ENCODE measurements at places on chromosomes 13 and 19.

- DNase-seq: no peak
These were observed 13.0 kb downstream of the TRIP10 start for GRCh38 chr19:6752256-6753177.

- no peak for DNase-seq
These were observed 73.7 kb upstream of the PCDH9 start for GRCh38 chr13:67303661-67304333.

GRCh38 chr19:41222240-41222639 is 3.2 kb downstream of the AXL start:
- DNase-seq: no peak

- DNase-seq: no peak
These were observed 118.9 kb downstream of the LIG4 start for GRCh38 chr13:108096301-108096915.

DNA sequence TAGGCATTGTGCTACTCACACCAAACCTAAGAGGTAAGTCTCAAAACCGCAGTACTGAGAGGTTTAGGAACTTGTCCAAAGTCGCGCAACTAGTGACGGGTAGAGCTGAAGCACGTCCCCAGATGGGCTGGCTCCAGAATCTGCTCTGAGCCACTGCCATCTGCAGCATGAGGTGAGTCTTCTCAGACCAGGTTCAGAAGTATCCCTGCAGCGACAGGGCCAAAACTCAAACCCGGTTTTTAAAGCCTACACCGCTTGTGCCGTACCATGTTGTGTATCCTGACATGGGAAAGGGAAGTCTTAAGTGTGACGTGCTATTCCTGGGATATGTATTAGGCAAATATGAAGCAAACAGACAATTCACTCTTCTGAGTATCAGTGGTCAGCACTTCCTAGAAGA is 45.1 kb downstream of the ATP7B start:
- DNase-seq: no peak

DNA sequence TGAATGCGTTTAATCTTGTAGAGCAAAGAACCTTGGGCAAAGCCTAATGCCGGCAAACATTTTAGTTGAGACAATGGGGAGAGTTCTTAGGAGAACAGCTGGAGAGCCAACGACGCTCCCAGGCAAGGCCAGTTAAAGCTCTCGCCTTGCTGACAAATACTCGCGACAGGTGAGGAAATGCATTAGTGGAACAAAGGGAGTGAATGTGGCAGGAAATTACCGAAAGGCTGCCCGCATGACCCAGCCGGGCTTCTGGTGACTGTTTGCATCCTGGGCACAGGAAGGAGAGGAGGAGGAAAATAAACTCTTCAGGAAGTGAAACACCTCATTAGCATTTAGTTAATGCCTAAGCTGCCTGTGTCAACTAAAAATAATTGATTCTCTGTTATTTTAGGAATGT is 74.6 kb downstream of the SHISA2 start:
- no peak for DNase-seq

DNA sequence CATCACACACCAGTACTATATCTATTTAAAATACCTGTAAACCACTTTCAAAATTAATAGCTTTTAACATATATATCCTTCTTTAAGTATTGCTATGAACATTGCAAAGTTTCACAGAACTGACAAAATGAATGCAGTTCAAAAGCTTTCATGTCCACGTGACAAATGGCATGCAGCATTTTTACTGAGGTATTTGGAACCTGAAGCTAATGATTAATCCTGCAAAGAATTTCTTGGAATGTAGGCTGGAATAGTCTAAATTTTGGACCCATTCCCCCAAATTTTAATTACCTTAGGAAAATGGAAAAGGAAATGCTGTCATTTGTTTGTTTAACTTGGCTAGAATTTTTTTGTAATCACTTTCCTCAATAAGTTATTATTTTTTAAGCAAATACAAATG is 423.8 kb upstream of the GPC6 start:
- DNase-seq: no peak

DNA sequence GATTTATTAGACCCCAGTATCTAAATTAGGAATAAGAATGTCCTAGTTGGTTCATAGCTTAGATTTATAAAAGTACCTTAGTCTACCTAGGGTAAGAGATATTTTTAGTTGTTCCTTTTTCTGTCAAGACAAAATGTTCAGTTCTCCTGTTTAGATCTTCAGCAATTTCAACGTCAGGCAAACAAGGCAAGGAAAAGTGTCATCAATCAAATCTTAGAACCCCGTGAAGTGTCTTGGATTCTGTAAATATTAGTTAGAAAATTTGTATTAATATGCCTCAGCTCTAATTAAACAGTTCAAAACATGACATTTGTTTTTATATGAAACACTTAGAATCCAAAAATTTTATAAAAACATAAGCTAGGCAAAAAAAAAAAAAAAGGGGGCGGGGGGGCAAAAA is 296.6 kb downstream of the PCDH9 start:
- no peak for DNase-seq

GRCh38 chr19:37691881-37692504 is 27.6 kb downstream of the ZNF607 start:
- peak; percentile 87 for DNase-seq

GRCh38 chr13:40445557-40445990 is 220.9 kb downstream of the FOXO1 start:
- no peak for DNase-seq

DNA sequence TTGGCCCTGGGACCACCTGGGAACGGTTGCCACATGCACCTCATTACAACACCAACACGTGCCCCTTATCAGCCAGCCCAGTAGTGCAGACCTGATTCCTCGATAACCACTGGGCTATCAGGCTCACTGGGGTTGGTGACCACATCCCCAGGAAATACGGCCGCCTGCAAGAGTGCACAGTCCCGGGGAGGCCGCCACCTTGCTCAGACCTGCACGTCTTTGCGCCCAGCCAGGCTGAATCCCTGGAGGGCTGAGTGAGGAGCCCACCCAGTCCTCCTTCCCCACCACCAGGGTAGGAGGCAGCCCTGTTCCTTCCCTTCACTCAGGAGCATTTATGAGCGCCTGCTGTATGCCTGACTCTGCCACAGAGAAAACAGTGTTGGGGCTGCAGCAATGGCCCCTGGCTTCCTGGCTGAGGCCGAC is 67.8 kb downstream of the CEBPG start:
- DNase-seq: no peak

DNA sequence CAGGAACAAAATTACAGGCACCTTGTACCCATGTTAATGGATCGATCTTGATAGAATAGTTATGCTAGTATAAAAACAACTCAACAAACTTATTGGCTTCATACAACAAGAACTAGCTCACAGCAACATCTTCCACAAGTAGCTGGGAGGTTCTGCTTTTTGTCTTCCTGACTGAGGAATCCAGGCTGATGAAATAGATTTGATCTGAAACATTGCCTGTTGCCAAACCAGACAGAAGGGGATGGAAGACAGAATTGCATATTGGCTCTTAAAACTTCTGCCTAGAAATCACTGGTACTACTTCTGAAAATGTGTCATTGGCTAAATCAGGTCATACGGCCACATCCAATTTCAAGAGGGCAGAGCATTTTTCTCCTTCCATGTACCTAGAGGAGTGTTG is 267.3 kb downstream of the RFC3 start:
- DNase-seq: no peak

DNA sequence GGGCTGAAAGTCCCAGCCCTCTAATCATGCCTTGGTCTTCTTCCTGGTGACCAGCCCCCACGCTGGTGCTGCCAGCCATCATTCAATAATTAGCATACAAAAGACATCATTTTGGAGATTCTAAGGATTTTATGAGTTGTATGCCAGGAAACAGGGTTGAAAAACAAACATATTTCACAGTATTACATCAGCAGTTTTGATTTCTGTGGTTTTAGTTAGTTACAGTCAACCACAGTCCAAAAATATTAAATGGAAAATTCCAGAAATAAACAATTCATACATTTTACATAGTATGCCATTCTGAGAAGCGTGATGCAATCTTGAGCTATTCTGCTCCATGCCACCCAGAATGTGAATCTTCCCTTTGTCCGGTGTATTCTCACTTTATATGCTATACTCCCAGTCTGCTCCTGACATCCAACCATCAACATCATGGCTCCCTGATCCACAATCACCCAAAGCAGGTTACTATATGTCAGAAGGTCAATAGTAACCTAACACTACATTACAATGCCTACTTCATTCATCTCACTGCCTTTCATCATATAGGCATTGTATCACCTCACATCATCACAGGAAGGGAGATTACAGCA is 49.2 kb downstream of the STOML3 start:
- no peak for DNase-seq

GRCh38 chr13:113775451-113776145 is 16.6 kb downstream of the TMEM255B start:
- no peak for DNase-seq

- no peak for DNase-seq
These were observed 6.9 kb upstream of the CDK8 start for GRCh38 chr13:26247011-26247410.

GRCh38 chr13:94822356-94822755 is 110.0 kb upstream of the SOX21 start:
- DNase-seq: no peak
